Heart right ventricle (tissue), 16 donors: ENCODE measurements at places on chromosomes 6 and 20. TPM values are rescaled to one million over a fixed set of nuclear protein-coding genes. Genes with fewer than 3 reads are reported as not detected.

The CGA gene
- not detected for total RNA-seq

The EGFL8 gene
- total RNA-seq = 8.1 TPM

The ANKRD66 gene
- total RNA-seq = not detected

The GPX6 gene
- total RNA-seq = not detected

The LST1 gene
- total RNA-seq = 6.2 TPM

The RCAN2 gene
- 351 TPM for total RNA-seq

GRCh38 chr20:36883977-36884535 lies 8.1 kb downstream of the TLDC2 start:
- H3K27ac ChIP-seq = no peak overlapping the region
- no peaks in the 10 kb centered on the region for H3K36me3 ChIP-seq

GRCh38 chr6:26576407-26576843 lies 20.3 kb upstream of the ABT1 start:
- H3K36me3 ChIP-seq = no peaks in the 10 kb centered on the region
- no peaks in the 10 kb centered on the region for H3K4me1 ChIP-seq
- H3K27me3 ChIP-seq = peaks cover 14% of the 10 kb centered on the region
- no peak overlapping the region for H3K4me3 ChIP-seq
- no peak overlapping the region for H3K27ac ChIP-seq

GRCh38 chr6:36154286-36154685 lies 24.0 kb downstream of the MAPK13 start:
- no peak overlapping the region for H3K27ac ChIP-seq
- H3K36me3 ChIP-seq = no peaks in the 10 kb centered on the region
- DNase-seq = no peak
- H3K4me1 ChIP-seq = no peaks in the 10 kb centered on the region
- no peaks in the 10 kb centered on the region for H3K27me3 ChIP-seq

DNA sequence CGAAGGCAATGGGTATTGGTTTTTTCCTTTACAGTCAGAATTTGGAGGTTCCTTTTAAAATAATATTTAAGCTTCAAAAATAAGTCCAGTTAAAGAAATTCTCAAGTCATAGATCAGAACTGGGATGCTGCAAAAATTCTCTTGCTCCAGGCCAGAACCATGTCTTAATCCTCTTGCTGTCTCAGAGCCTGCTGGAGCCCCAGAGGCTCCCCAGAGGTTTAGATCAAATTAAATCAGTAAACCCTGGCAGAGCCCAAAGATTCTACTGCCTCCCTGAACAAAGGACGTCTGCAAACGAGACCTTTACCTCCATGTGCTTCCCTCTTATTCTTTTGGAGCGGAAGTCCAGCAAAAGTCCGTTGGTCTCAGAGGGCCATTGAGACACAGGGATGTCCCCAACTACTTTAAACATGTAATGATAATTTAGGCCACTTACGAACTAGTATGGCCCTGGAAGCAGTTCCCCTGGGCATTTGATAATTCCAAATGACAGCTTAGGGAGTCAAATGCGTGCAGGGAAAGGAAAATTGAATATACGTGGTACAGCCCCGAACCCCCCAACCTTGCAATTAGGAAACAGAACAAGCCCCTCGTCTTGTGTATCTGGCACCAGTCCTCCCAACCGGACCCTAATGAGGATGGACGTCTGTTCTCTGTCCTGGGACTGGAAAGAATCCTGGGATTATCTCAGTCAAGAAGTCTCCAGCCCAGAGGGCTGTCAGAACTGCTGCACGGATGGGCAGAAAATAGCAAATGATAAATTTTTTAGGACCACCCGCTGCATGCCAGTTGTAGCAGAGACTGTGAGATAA lies 31.5 kb downstream of the SULF2 start:
- H3K4me1 ChIP-seq = peaks cover 5% of the 10 kb centered on the region
- H3K36me3 ChIP-seq = peaks cover 35% of the 10 kb centered on the region
- DNase-seq = no peak
- H3K27ac ChIP-seq = no peak overlapping the region
- no peaks in the 10 kb centered on the region for H3K27me3 ChIP-seq
- no peak overlapping the region for H3K4me3 ChIP-seq

DNA sequence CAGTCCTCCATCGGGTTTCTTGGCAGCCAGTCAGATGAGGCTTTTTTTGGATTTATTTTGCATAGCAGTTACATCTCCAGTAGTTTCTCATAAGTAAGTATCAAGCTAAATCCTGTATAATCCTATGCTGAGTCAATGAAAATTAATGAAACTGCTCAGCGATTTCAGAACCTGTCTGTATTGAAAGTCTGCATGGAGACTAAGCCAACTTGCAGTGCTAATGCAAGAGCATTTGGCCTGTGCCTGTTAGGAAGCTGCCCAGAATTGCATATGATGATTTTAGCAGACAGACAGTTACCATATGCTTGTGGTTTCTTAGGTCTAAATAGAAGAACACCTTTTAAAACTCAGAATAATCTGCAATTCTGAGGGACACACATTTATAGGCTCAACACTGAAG lies 25.2 kb upstream of the LRRN4 start:
- no peak overlapping the region for H3K27ac ChIP-seq
- DNase-seq = no peak
- H3K4me1 ChIP-seq = peaks cover 19% of the 10 kb centered on the region
- H3K4me3 ChIP-seq = no peak overlapping the region

- no peaks in the 10 kb centered on the region for H3K27me3 ChIP-seq
- H3K27ac ChIP-seq = no peak overlapping the region
- no peak overlapping the region for H3K4me3 ChIP-seq
- DNase-seq = no peak
- no peaks in the 10 kb centered on the region for H3K4me1 ChIP-seq
Observed at GRCh38 chr6:147653631-147654030, 145.1 kb downstream of the SAMD5 start.

- peaks cover under 1% of the 10 kb centered on the region for H3K4me1 ChIP-seq
- no peak for DNase-seq
- H3K4me3 ChIP-seq = no peak overlapping the region
- no peaks in the 10 kb centered on the region for H3K27me3 ChIP-seq
- peaks cover under 1% of the 10 kb centered on the region for H3K36me3 ChIP-seq
Observed at GRCh38 chr20:13099676-13100075, 90.9 kb downstream of the SPTLC3 start.

DNA sequence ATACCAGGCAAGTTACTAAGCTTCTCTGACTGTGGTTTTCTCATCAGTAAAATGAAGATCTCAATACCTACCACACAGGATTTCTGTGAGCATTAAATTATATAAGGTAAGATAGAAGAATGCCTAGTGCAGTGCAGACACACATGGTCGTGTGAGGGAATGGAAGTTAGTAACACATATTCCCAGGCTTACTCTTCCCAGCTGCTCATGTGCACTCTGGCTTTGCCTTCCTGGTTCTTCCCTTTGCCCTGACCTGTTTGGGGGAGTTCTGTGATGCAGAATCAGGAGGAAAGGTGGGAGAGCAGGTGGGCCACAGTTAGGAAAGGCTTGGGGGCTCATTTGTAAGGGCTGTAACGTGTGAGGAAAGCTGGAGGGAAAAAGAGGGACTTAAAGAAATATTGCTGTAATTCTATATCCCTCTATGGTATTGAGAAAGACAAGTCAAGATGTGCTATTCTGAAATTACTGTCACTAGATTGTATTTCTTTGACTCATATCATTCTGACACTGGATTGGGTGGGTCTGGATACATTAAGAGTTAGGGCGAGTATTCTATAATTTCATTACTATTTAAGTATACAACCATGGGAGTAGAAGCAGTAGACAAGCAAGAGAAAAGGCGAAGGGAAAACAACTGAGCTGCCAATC lies 47.7 kb downstream of the FYN start:
- no peak overlapping the region for H3K27ac ChIP-seq
- H3K27me3 ChIP-seq = no peaks in the 10 kb centered on the region
- H3K36me3 ChIP-seq = no peaks in the 10 kb centered on the region
- peaks cover 7% of the 10 kb centered on the region for H3K4me1 ChIP-seq

DNA sequence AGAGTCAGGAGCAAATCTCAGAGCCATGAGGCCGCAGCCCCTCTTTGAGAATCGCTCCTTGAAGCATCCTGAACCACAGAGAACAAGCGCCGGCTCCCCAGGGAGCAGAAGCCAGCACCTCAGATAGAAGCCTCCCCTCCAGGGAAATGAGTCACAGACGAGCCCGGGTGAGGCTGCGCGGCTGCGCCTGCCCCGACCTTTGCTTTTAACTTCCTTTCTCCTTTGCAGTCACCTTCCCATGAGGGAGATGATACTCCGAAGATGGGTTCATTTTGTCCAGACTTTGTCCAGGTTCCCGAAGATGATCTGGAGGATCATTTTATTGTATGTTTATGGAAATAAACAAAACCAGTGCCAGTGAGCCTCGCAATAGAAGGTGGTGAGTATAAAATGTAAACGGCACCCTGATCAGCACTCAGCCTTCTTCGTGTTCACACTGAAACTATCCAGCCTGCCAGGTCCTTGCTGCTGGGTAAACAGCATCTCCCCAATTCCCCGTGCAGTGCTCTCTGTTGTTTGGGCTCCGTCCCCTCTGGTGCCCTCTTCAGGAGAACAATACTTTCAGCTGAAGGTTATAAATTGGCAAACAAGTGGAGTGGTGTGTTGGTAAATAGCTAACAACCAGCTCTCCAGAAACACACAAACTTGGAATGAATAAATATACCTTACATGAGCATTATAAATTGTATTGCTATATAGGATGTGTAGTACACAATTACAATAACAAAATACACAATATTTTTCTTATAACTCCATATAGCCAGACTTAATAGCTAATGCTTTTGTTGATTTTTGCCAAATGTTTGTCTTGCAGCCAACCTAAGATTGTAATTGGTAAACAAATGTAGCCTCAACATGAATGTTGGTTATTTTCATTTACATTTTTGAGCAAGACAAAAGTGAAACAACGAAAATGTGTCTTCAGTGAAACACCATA lies 41.4 kb upstream of the TMEM181 start:
- peak overlapping the region; percentile 20 for H3K4me3 ChIP-seq
- H3K27ac ChIP-seq = no peak overlapping the region
- H3K27me3 ChIP-seq = peaks cover 40% of the 10 kb centered on the region
- H3K4me1 ChIP-seq = no peaks in the 10 kb centered on the region
- peak; percentile 38 for DNase-seq
